Central memory CD4-positive, alpha-beta T cell (primary cell): ENCODE measurements at places on chromosomes 4 and X.

GRCh38 chr4:101699441-101700124, 90.9 kb upstream of the BANK1 start:
- DNase-seq = no peak

DNA sequence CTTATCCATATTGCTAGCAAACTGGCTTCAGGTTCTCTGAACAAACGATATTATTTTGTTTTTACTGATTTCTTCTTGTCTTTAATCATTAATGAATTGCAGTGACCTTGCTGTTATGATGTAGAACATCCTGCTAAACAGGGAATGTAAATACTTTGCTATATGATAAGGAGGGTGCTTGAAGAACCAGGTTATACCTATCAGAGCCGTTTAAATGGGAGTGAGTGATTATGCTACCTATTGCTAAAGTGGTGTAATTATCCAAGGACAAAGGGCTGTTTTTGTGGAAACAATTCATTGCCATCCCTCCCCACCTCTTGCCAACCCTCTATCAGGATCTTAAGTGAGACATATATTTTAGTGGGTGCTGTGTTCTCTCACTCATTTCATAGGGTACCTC, 788.9 kb downstream of the RPA4 start:
- DNase-seq = no peak

GRCh38 chrX:21004835-21005234, 369.4 kb upstream of the CNKSR2 start:
- no peak for DNase-seq

DNA sequence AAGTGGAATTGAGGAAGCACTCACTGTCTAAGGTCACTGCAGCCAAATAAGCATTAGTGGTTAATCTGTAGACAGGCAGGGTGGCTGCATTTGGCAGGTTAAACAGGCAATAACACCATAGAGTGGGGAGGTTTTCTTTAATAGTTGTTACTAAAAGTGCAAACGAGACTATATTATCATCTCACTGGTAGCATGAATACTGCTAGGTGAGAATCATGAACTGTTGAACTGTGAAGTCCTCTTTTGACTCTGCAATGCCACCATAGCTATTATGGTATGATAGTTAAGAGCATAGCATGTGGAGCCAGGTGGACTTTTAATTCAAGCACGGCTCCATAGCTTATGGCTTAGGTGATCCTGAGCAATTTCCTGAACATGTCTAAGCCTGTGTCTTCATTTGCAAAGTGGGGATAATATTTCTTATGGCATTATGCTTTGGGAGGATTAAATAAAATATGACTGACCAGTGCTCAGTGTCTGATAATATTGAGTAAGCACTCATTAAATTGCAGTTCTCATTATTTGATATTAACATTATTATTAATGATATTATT, 235.6 kb upstream of the HHIP start:
- no peak for DNase-seq

GRCh38 chr4:55018978-55019377, 106.4 kb downstream of the KDR start:
- no peak for DNase-seq

DNA sequence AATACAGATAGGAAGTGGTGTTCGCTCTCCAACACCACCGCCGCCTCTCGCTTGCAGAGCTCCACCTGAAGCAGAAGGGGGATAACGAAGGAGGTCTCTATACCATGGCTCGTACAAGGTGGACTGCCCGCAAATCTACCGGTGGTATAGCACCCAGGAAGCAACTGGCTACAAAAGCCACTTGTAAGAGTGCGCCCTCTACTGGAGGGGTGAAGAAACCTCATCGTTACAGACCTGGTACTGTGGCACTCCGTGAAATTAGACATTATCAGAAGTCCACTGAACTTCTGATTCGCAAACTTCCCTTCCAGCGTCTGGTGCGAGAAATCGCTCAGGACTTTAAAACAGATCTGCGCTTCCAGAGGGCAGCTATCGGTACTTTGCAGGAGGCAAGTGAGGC, 5.2 kb upstream of the BMP15 start:
- no peak for DNase-seq

DNA sequence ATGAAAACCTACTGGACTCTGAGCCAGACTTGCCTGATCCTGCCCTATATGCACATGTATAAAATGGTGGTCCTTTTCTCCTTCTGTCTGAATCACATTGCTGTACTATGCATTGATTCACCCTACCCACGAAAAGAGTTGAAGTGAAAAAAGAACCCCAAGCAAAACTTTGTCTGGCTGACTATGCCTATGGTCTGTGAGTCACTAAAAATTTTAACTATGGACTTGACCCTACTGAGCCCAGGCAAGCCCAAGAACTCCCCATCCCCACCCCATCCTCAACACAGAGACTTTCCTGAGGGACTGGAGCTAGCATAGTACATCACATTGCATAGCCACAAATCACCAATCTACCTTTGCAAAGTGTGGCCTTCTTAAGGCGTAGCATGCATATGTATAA, 116.6 kb upstream of the TENM3 start:
- DNase-seq = no peak

- DNase-seq = no peak
Observed at GRCh38 chr4:54767376-54767775, 109.6 kb downstream of the KIT start.

GRCh38 chr4:3352941-3353594, 60.2 kb downstream of the RGS12 start:
- no peak for DNase-seq

DNA sequence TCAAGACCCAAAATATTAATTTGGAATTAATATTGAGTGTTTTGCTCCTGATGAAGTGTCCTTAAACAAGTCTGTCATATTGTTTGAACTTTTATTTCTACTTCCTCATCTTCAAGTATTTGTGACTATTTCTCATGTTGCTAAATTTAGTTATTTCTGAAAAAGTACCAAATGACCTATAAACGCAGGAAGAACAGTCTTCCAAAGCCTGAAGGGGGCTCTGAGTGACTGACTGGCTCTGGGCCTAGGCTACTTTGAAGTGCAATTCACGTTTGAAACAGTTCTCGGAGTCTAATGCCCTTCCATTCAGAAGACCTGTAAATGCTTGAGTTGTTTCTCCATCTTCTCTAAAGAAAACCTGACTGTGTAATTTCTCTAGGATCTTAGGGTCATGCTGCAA, 26.5 kb downstream of the GALNT7 start:
- DNase-seq = no peak

GRCh38 chr4:24743206-24743605, 52.2 kb upstream of the SOD3 start:
- DNase-seq = no peak

DNA sequence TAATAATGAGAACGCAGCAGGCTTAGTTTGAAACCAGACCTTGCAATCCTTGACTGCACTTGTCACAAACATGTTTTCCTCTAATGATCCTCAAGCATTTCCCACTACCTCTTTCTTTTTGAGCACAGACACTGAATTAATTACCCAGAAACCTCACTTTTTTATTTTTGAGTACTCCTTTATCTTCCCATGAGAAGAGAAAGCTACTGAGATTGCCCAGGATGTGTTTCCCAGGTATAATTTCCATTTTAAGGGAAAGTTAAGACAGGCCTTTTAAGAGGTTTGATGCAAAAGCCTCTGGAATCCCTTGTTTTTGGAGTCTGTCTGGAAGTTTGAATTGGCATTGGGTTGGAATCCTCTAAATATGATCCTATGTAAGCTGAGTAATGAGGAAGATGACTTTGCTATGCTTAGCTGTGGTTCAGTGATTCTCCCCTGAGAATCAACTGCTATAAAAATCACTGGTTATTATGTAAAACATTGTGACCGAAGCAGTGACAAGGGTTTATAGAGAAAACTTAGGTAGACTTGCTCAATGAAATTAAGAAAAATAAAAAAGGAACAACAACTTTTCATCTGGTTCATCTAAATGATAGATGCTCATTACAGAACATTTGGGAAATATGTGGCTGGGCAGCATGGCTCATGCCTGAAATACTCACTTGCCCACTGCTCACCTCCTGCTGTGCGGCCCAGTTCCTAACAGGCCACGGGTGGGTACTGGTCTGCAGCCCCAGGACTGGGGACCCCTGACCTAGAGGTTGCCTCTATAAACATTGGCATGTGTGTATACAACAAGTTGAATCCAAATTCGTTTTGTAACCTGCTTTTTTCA, 10.8 kb upstream of the RHOH start:
- DNase-seq = no peak

GRCh38 chr4:144634978-144635747, 10.8 kb upstream of the HHIP start:
- no peak for DNase-seq

DNA sequence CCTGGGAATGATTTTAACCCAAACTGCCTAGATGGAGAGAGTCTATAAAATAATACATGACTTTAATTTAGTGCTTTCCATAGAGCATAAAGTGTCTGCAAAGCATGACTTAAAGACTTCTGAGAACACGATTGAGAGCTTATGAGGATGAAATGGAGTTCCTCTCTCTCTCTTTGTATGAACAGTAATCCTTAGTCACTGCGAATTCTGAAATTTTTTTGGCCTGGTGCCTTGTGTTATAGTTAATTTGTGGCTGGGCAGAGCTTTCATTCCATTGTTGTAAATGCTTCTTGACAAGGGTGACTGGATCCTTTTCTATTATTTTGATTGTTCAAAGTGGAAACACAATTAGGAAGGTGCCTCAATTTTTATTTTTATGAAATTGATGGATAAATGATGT, 179.5 kb downstream of the CEP135 start:
- DNase-seq = no peak

GRCh38 chr4:3196670-3197359, 52.1 kb upstream of the MSANTD1 start:
- no peak for DNase-seq

DNA sequence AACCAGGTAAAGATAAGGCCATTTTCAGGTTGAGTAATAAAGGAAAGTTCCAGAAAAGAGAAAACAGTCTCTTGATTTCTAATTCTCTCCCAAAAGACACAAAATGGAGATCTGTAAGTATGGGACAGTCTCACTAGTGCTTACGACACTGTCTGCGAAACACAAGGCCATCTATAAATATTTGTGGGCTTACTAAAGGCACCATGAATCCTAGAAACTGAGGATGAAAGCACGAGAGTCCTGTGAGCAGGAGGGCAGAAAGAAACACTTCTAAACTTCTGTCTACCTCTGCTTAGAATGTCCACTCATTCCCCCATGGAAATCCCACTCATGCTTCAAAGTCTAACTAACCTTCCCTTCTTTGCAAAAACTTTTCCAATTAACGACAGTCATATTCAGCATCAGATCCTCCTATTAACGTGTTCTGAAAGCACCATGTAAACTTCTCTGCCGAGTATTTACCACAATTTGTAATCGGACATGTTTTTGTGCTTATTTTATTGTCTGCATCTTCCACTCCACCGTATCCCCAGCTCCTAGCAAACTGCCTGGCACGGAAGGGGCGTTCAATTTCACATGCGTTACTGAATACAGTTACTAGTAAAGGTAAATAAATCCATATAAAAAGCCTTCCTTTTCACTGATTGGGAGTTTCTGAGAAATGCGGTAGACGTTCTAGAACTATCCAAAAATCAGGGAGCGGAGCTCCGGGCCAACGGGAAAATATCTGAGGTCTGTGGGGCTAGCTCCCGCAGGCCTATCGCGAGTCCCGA, 665 bp downstream of the PSMD10 start:
- no peak for DNase-seq

GRCh38 chr4:92636038-92636806, 332.5 kb downstream of the GRID2 start:
- DNase-seq = no peak

DNA sequence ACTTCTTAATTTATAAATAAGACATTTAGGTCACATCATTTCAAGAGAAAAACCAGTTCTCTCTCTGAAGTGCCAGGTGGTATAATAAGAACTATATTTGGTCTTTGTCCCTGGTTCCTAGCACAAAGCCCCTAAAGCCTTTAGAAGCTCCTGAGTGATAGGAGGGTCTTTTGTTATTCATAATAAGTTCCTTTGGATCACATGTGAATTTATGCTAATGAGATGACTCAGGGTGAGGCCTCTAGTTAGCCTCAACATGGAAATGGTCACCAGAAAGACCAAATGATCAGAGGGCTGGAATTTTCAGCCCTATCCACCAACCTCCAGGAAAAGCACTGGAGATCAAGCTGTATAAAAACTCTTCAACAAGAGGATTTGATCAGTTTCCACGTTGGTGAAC, 68.1 kb upstream of the BLTP1 start:
- no peak for DNase-seq

- DNase-seq = no peak
Observed at GRCh38 chr4:48604527-48604926, 114.5 kb downstream of the ZAR1 start.

GRCh38 chr4:92714640-92715039, 410.9 kb downstream of the GRID2 start:
- no peak for DNase-seq

DNA sequence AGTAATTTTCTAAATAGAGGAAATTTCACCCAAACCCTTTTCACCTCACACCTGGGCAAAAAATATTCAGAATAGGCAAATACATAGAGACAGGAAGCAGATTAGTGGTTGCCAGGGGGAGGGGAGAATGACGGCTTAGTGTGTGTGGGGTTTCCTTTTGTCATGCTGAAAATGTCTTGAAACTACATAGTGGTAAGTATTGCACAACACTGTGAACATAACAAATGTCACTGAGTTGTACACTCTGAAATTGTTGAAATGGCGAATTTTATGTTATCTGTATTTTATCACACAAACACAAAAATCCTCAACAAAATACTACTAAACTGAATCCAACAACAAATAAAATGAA, 60.7 kb upstream of the PLAC1 start:
- no peak for DNase-seq

DNA sequence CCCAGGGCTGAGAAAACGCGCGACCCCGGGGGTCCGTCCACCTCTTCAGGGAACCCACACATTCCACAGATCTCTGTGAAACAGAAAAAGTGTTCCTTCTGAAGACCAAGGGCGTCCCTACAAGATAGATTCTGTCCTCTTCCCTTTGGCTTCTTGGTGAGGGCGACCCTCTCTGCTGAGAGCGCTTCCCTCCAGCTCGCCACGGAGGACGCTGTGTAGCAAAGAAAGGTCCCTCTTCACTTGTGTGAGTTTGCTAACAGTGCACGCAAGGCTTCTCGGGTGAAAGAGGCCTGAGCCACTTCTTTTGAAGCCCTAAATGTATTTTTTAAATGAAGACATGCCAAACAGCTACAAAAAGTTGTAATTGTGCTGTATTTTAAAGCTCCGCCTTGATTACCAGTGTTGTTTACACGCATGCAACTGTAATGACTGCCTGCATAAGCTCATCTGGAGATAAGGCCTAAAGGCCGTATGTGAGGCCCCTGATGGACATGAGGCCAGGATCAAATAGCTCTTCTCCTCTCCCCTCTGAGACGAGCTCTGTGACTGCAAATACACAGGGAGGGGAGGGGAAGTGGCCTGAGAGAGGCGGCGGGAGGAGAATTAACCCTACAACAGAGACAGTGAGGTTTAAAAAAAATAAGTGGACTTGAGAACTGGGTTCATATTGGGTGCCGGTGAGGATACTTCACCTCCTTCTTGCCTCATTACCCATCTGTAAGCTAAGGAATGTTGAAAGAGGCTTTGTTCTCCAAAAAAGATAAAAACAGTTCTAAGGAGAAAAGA, 95.5 kb downstream of the SOWAHB start:
- no peak for DNase-seq

DNA sequence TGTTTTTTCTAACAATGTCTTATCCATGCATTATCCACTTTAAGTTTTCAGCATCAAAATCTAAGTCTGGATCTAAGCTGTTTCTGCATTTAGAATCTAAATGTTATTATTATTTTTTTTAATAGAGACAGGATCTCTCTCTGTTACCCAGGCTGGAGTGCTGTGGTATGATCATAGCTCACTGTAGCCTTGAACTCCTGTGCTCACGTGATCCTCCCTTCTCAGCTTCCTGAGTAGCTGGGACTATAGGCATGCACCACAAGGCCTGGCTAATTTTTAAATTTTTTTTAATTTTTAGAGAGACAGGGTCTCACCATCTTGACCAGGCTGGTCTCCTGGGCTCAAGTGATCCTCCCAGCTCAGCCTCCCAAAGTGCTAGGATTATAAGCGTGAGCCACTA, 52.7 kb downstream of the WDR19 start:
- DNase-seq = no peak
